NCI-H510A treated with DMSO at 0.1 percent for 48 hours (cell line): ENCODE measurements at places on chromosomes 1 and 21.

DNA sequence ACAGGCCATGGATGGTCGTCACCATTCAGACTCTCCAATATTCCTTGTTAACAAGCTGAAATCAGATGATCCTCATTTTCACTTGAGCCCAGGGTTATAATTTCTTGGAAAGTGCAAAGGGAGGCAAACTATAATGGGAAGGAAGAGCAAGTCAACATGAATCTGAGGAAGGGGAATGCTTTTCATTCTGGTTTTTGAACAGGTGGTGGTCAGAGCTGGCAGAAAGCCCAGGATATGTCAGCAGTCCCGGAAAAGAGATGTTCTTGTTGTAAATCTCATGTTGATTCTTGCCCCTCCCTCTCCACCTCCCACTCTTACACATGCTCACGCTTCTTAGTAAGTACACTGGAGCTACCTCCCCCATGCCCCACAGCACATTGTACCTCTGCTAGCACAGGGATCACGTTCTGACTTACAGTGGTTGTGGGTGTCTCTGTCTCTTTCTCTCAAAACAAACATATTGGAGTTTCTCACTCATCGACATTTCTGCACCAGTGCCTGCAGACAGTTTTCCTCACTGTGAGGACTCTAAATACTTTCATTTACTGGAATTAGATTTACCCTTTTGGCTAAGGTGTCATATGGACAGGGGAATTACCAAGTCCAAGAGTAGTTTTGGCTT is 77.6 kb downstream of the XCL2 start:
- peak; percentile 90 for DNase-seq

GRCh38 chr1:76073481-76073880 is 1.1 kb upstream of the ST6GALNAC3 start:
- no peak for DNase-seq

- DNase-seq = peak; percentile 93
Measured at GRCh38 chr1:22184892-22185612, 42.2 kb upstream of the WNT4 start.

DNA sequence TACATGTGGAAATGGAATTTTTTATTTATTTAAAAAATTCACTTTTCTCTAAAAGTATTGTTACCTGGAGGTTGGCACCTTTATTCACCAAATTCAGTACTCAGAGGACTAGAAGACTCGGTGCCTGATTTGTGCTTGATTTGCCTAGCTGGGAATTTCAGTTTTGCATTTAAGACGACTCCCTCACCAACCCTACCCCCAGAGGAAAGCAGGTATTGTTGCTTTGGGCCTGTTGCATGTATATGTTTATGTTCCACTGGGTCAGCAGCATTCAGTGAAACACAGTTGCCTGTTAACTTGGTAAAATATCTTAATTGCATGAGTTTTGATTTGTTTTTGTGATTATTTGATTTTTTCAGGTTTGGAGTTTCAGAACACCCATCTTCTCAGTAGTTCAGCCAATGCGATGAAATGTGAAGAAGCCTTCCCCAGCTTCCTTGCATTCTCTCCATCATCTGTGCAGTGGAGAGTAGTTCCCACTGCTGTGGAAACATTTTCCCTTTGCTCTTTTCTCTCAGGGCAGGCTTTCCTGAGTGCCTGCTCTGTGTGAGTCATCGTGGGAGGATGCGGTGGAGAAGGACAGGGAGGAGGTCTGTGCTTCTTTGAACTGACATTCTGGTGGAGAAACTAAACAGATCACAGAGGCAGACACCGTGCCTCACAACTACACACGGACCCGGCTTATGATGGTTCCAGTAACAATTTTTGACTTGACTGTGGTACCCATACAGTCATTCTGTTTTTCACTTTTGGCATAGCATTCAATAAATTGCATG is 6.4 kb downstream of the ADARB1 start:
- DNase-seq = no peak

GRCh38 chr1:161494091-161494735 is 11.0 kb upstream of the FCGR2A start:
- DNase-seq = no peak

GRCh38 chr1:114105421-114105979 is 48.2 kb downstream of the SYT6 start:
- peak; percentile 83 for DNase-seq

GRCh38 chr1:224670506-224670905 is 54.4 kb downstream of the CNIH3 start:
- DNase-seq = no peak

- no peak for DNase-seq
Measured at GRCh38 chr21:41349126-41349525, 12.7 kb upstream of the MX2 start.

DNA sequence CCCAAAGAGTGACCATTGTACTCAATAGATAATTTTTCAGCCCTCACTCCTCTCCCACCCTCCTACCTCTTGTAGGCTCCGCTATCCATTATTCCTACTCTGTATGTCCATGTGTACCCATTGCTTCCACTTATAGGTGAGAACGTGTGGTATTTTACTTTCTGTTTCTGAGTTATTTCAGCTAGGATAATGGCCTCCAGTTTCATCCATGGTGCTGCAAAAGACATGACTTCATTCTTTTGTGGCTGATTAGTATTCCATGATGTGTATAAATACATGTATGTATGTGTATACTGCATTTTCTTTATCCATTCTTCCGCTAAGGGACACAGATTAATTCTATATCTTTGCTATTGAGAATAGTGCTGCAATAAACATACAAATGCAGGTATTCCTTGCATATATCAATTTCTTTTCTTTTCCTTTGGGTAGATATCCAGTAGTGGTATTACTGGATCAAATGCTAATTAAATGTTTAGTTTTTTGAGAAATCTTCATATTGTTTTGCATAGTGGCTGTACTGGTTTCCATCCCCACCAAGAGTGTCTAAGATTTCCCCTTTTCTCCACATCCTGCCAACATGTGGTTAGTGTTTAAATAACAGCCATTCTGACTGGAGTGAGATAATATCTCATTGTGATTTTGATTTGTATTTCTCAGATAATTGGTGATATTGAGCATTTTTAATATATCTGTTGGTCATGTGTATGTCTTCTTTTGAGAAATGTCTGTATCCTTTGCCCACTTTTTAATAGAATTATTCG is 4.9 kb downstream of the LY9 start:
- no peak for DNase-seq

GRCh38 chr1:209425959-209426358 is 157.6 kb upstream of the CAMK1G start:
- no peak for DNase-seq

GRCh38 chr1:113388017-113388620 is 2.2 kb upstream of the MAGI3 start:
- DNase-seq = no peak

DNA sequence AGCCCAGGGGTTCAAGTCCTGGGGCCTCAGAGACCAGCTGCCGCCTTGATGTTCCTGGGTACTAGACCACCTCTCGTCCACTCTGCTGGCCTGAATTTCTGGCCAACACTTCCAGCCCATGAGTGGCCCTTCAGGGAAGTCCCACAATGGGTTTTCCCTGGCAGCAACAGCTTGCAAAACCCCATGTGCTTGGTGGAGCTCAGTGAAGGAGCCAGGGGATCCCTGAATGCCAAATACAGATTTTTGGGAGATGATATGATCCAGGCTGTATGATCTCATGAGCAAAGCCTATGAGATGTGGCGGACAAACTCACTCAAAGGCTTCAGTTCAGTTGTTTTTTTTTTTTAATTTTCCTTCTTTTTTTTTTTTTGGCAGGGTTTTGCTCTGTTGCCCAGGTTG is 9.6 kb upstream of the RASSF5 start:
- no peak for DNase-seq

DNA sequence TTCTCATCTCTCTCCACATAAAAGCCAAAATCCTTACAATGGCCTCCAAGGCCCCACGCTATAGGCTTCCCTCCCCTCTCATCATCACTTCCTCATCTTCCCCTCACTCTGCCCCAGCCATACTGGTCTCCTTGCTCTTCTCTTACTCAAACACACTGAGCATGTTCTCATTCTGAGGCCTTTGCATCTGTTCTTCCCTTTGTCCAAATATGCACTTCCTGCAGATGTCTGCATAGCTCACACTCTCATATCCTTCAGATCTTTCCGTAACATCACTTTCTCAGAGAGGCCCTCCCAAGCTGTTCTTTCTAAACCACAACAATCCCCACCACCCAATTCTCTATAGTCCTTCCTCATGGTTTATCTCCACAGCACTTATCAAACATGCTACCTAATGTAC is 284.1 kb downstream of the HHIPL2 start:
- peak; percentile 9 for DNase-seq

- no peak for DNase-seq
Measured at GRCh38 chr1:11197359-11197758, 8.2 kb downstream of the ANGPTL7 start.

GRCh38 chr1:182977480-182977879 is 24.5 kb upstream of the SHCBP1L start:
- no peak for DNase-seq

DNA sequence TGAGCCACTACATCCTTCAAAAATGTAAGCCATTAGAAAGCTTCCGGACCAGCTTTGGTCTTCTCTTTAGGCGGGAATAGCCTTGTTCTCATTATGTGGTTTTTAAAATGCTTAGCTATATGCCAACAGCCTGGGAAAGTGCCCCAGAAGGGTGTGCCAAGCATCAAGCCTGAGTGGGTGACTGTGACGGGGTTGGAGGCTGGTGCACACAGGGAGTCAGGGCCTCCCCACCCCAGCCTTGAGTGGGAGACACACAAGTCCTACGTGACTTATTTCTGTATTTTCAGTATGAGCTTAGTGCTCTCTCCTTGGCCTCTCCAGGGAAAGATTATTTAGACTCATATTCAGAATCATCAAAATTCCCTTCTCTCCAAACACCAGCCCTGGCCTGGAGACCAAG is 9.8 kb downstream of the UBASH3A start:
- DNase-seq = no peak

DNA sequence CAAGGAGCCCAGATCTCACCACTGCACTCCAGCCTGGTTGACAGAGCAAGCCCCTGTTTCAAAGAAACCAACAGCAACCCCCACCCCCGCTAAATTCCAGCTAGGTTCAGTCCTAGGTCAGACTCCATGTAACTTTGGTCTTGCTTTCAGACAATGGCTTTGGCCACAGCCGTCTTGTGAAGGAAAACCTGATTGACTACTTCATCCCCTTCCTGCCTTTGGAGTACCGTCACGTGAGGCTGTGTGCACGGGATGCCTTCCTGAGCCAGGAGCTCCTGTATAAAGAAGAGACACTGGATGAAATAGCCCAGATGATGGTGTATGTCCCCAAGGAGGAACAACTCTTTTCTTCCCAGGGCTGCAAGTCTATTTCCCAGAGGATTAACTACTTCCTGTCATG is 12.9 kb downstream of the TOR3A start:
- peak; percentile 19 for DNase-seq

DNA sequence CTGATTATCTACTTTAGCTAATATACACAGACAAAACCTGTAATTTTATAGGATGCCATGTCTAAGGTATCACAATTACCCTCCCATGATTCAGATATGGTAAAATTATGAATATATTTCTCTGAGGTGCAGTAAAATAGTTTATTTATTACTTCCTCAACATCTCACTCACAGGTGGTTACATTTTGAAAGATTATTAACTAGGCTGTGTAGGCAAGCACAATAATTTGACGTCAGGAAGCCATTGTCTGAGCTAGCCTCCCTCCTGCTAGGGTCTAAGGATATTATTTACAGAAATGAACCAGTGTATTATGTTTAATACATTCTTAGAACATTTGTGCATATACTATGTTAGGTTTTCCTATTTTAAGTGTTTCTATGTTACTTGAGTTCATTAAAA is 69.9 kb upstream of the ADGRL2 start:
- no peak for DNase-seq

- DNase-seq = no peak
Measured at GRCh38 chr1:240652549-240652948, 40.6 kb upstream of the GREM2 start.

- DNase-seq = no peak
Measured at GRCh38 chr1:147598621-147599361, 57.5 kb downstream of the BCL9 start.

DNA sequence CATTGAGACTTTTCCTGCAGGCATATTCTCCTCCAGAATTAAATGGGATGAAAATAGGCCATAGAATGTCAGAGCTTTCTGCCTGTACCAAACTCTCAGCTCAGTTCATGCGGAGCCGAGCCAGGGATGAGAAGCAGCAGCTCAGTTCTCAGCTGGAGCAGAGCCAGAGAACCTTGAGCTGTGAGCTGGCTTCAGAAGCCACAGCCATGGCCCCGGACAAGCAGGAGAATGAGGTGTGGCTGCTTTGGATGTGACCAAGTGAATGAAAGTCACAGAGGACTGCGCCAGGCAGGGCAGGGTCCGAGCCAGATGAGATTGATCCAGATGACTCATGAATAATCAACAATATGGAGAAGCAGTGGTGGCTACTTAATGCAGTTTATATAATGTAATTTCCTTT is 633.8 kb downstream of the NCAM2 start:
- DNase-seq = no peak

DNA sequence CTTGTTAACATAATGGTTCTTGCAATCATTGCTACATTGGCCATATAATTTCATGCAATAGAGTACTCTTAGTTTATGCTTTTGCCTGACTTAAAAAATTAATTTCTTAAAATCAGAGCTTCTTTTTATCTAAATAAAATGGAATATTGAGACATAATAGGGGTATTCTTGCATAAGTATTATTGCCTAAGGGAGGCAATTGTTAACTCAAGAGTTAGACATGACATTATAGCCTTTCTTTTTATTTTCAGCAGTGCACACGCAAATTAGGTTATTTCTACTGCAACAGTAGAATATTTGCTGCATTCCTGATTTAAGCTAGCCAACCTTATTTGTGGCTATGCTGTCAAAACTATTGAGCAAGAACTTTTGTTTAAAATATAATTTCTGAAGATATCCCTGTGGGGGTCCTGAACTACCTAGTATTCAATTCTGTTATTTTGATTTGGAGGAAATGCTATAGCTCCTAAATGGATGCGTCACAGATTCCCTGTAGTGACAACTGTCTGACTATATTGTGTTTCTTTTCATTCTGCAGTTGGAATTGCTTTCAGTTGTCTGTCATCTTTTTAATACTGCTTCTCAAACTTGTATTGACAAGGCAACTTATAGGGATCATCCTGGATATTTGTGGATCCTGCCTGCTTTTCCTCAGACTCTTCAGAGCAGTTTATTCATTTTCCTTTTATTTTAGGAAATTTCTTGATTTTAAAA is 211.0 kb downstream of the PATJ start:
- no peak for DNase-seq

- DNase-seq = no peak
Measured at GRCh38 chr1:245258271-245258920, 103.6 kb downstream of the KIF26B start.

- DNase-seq = no peak
Measured at GRCh38 chr1:2777424-2778219, 23.9 kb downstream of the TTC34 start.
